ENCODE measurements at places on chromosomes 13 and 19. TPM values are rescaled to one million over a fixed set of nuclear protein-coding genes. Genes with fewer than 3 reads are reported as not detected.

- peak; percentile 48 for DNase-seq
These were observed at the start of gene EHD2 for GRCh38 chr19:47713046-47714021. EHD2 (plus strand) TSS chr19:47713422; CDS start chr19:47716613, 3,191 bp downstream.

- DNase-seq = no peak
These were observed 250.3 kb upstream of the HTR2A start for GRCh38 chr13:47146991-47147811.

CDC42EP5 gene
- polyA plus RNA-seq = 37.1 TPM

GRCh38 chr13:38685974-38686576 is 802 bp upstream of the FREM2 start:
- DNase-seq = no peak

- no peak for DNase-seq
These were observed 4.3 kb downstream of the BBC3 start for GRCh38 chr19:47226426-47227351.

- no peak for DNase-seq
These were observed 210.0 kb downstream of the IRS2 start for GRCh38 chr13:109576331-109576813.

DNA sequence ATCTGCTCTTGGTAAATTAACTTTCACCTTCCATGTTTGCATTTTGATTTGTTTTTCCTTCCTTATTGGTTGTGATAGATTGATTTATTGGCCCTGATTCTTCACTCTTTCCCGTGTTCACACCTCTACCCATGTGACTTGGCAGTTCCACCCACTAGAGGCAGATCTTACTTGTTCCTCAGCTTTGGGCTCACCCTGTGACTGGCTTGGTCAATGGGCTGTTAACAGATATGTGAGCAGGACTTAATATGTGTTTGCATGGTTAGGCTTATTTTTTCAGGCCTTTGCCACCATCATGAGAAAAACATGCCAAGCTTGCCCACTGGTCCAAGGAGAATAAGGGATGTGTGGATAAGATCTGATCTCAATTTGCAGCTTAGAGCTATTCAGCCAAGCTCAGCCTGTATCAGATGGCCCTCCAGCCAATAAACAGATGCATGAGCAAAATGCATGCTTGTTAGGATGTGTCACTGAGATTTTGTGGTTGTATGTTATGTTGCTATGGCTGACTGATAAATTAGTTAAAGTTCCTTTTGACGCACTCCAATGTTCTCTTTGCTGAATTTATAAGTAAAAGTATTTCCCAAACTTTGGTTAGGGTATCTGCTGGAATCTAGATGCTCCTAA is 48.0 kb downstream of the RGCC start:
- no peak for DNase-seq

DNA sequence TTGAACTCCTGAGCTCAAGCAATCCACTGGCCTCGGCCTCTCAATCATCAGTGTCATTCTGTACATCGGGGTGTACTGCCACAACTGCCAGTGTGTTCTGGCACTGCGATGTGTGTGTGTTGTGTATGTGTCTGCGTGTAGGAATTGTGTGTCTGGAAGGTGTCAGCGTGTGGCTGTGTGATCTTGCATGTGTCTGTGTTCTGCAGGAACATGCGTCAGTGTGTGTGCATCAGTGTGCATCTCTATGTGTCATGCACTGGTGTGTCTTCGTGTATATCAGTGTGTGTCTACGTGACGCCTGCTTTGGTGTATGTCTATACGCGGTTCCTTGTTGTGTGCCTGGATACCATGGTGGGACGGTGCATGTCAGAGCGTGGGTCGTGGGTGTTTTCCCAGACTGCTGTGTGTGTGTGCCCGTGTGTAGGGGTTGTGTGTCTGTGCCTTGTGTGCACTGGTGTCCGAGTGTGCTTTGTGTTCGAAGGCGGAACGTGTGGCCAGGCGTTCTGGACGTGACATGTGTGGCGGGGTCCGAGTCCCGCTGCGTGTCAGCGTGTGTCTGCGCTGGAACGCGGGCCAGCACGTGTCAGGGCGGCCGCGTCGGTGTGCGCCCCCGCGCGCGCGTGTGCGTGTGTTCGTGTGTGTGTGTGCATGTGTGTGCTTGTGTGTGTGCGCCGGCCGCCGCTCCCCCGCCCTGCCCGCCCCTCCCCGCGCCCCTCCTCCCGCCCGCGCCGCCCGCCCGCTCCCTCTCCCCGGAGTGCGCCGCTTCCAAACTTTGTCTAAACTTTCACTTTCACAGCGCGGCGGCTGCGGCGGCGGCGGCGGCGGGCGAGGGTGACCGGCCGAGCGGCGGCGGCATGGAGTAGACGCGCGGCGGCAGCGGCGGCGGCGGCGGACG is at the start of gene NFIX:
TSS of gene NFIX (plus strand) at position 775 of the 895 bp plus-strand sequence. CDS start 363 bp downstream, outside the sequence.
- DNase-seq = no peak

TEX26 gene
- 0.77 TPM for polyA plus RNA-seq

A1BG gene
- 1.5 TPM for polyA plus RNA-seq

ESD gene
- 212 TPM for polyA plus RNA-seq

ZNF813 gene
- polyA plus RNA-seq = 6.2 TPM

DNA sequence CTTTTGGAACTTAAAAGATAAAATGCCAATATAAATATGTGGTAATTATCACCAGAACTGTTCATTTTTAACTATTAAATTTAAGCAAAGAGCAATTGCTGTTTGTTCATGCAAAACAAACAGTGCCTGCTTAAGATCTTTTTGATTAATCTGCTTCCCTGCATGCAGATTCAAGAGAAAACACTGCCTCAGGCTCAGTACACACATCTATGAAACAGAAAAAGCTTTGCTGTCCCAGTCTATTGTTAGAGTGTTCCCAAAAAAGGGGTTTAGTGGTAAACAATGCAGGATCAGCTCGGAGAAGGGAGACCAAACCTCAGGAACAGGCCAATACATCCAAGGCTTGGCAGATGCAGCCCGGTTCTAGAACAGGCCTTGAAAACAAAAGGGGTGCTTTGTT is 49.3 kb upstream of the TDRD3 start:
- DNase-seq = no peak

GRCh38 chr13:71408416-71408815 is 458.6 kb downstream of the DACH1 start:
- DNase-seq = no peak

DNA sequence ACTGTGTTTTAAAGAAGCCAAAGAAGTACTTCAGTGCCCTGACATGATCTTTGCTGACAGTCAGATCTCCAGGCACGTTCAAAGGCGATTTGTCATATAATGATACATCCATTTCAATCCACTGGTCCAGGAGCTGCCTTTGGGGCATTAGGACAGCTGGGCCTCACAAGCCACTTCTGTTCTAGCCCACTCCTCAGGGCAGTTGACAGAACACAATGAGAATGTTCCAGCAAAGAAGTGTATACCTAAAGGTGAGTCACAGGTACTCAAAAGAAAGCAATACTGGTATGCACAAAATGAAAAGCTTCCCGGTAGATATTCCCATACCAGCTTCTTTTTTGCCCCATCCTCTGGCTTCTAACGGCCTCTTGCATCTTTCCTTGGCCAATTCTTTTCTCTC is 12.5 kb upstream of the MAP3K10 start:
- DNase-seq = no peak

DNA sequence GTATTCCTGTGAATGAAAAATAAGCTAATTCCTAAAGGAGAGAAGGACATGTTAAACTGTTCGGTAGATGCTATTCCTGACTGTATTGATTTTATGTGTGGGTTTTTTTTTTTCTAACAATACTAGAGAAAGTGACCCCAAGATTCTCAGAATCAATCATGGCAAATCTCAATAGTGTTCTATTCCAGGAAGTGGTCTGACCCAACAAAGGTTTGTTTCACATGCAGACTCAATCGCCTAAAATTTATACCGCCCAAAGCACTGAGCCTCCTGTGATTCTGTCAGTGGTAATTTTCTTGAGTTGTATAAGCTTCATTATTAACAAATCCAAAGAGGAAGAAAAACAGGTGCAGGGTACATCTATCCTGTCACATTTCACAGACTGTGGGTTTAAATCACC is 293.7 kb downstream of the SUCLA2 start:
- DNase-seq = no peak

GRCh38 chr13:110312339-110313031 is 5.4 kb downstream of the COL4A2 start:
- DNase-seq = no peak

LILRB5 gene
- polyA plus RNA-seq = 2.3 TPM

GRCh38 chr13:58379221-58379620 is 747.7 kb downstream of the PCDH17 start:
- DNase-seq = no peak

ATP7B gene
- 17.7 TPM for polyA plus RNA-seq

GRCh38 chr19:46755077-46755852 is 9.0 kb upstream of the STRN4 start:
- DNase-seq = no peak

GRCh38 chr19:36436531-36436930 is 18.1 kb upstream of the ZFP82 start:
- DNase-seq = no peak

DNA sequence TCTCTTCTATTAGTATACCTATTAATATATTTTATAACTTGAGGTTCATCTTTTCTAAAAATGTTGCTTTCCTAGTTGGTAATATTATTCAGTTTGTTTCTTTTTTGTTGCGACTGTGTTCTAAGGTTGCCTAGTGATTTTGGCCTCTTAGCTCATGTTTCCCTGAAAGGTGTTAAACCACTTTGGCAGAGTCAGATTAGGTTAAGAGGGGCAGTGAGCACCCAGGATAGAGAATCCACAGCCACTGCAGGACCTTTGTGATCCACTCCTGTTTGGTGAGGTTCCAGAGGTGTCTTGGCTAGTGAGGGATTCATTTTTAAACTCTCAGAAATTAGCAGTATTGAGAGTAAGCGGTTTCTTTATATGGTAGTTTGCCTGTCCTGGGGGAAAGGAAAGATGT is 14.9 kb upstream of the GPR18 start:
- no peak for DNase-seq

DNA sequence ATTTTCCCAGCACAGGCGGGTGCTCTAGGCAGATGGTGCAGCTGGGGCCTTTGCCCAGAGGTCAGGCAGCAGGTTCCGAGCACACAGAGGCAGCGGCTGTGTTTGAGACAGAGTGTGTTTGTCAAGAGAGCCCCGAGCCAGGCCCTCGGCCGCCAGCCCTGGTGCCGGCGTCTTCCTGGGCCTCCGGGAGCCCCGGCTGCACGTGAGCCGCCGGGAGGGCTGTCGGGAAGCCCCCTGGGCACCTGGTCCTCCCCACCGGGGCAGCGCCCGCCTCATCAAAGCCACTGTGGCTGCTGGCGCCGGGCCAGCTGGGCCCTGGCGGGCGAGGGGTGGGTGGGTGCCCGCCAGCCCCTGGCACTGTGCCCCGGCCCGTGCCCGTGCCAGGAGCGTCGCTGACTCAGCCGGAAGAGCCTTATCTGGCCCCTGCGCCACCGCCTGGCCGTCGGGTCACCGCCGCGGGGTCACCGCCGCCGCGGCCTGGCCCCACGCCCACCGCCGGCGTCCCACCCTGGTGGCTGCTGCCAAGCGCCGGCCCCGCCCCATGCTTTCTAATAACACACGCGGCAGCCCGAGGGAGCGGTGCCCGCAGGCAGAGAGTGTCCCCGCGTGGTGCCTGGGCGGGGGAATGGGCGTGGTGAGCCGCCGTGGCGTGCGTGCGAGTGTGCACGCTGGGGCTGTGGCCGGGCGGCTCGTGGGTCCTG is 14.9 kb downstream of the ARID3A start:
- no peak for DNase-seq

GRCh38 chr13:33764716-33765115 is 53.2 kb upstream of the RFC3 start:
- DNase-seq = no peak

SLITRK6 gene
- polyA plus RNA-seq = 4.7 TPM

CCDC169 gene
- 5.5 TPM for polyA plus RNA-seq

- DNase-seq = no peak
These were observed 8.8 kb downstream of the GTPBP3 start for GRCh38 chr19:17346109-17346671.

DNA sequence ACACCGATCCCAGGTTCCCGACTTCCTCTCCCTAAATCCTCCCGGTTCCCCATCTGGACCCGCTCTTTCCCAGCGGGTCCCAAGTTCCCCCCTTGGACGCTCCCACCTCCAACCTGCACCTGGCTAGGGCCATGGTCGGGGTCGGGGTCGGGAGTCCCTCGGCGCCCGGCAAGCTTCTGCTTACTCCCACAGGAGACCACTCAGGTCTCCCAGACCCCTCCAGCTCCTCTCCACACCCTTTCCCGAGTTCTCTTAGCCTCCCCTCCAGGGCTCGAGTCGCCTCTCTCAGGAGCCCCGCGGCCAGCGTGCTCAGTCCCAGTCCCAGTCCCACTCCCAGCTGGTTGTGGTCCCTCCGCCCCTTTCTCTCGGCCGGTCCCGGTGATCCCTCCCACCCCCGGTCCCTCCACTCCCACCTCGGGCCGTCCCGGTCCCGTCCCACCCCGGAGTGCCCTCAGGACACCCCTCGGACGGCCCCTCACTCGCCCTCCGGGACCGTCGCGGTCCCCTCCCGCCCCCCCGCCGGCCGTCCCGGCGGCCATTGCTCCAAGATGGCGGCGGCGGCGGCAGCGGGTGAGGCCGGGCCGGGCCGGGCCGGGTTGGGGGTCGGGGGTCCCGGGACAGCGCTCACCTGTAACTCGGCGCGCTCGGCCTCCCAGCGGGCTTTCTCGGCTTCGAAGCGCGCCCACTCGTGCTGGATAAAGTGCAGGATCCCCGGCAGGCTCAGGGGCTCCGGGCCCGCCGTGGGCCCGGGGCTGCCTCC is at the start of gene FKRP:
TSS of gene FKRP (plus strand) at position 537 of the 760 bp plus-strand sequence. CDS start 9,394 bp downstream, outside the sequence.
- no peak for DNase-seq

GRCh38 chr19:58217069-58217481 is 11.6 kb upstream of the ZNF544 start:
- no peak for DNase-seq

DNA sequence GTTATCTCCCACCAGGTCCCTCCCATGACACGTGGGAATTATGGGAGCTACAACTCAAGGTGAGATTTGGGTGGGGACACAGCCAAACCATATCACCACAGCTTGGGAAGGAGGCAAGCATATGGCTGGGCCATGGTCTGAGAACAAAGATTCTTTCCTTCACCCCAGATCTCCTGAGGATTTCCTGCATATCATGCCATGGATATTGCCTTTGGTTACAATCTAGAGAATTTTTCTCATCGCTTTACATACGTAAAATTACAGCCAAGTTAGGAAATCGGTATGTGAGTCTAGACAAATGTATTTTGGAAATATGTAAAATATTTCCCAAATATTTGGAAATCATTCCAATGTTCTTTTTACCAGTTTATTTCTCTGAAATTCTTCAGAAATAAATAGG is 398.3 kb downstream of the RFC3 start:
- DNase-seq = no peak

ZNF835 gene
- polyA plus RNA-seq = 4.4 TPM

CGB5 gene
- polyA plus RNA-seq = not detected

CGB3 gene
- polyA plus RNA-seq = not detected

TMEM255B gene
- polyA plus RNA-seq = 10.7 TPM
